ENCODE measurements at places on chromosomes 11 and 22.

DNA sequence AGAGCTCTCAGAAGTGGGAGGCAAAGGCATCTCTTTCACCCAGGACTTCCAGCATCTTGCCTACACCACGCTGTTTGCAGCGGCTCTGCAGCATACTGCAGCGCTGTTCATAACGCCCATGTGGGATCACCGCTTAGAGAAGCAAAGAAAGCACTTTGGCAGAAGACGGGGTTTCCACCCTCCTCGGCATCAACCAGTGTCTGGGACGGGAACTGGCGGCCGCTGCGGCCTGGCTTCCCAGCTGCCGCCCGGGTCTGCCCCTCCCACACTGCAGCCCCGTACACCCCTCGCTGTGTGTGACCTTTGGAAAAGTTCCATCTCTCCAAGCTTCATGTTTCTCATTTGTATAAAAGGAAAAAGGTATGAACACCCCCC, 545 bp upstream of the TIRAP start:
- DNase-seq, result peak; percentile 58

DNA sequence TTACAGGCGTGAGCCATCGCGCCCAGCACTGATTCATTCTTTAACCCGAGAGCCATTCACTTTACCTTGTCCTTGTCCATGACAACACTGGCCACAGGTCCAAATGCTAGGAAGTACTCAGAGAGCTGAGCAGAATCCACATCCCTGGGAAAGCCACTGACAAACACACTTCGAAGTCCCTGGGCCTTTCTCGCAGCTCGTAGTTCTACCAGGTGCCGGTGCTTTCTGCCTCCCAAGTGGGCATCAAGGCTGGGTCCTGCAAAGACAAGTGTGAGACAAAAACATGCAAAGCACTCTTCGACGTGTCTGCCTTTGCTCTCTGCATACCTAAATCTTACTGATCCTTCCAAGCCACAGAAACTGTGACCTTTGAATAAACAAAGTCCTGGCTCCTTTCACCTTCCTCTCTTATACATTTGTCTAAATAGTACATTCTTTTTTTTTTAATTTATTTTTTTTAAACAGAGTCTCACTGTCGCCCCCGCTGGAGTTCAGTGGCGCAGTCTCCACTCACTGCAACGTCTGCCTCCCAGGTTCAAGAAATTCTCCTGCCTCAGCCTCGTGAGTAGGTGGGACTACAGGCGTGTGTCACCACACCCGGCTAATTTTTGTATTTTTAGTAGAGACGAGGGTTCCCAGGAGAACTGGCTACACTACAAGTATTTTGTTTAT, 2.2 kb downstream of the TUT1 start:
- DNase-seq, result no peak

DNA sequence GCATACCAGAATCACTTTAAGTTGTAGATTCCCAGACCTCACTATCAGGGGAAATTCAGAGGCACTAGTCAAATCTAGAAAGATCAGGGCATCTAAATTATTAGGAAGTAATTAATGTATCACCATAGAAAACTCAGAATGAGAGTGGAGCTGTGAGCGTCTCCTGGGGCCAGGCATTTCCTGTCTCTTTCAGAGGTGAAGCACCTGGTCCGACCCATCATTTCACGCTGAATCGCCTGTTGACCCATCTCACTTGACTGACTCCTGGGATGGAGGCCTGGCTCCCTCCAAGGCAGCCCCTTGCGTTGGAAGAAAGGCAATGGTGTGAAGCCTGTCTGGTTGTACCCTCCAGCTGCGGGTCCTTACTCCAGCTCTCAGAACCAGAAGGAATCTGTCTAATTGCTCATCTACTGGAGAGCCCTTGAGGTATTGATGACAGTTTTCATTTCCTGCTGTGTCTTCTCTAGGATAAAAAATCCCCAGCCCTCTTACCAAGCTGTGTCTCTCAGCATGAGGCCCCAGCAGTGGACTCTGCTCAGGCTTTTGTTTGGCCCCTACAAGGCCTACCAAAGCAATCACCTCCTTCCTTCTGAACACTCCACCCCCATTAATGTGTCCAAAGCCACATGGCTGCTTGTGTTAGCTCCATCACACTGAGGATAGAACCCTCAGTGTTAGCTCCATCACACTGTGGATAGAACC, 93.2 kb upstream of the SYT13 start:
- DNase-seq, result no peak

- DNase-seq, result no peak
Measured at GRCh38 chr11:82899957-82900276, 313 bp downstream of the PRCP start.

DNA sequence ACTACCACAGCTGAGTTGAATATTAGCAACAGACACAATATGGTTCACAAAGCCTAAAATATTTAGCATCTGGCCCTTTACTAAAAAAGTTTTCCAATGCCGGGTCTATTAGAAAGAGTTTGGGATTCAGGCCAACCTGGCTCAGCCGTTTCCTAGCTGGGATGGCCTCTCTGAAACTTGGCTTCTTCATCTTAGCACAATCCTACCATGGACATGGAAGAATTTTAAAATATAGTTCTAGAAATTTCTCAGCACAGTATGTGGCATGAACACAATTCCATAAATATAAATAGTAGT, 103.8 kb downstream of the RRAS2 start:
- DNase-seq, result no peak

- DNase-seq, result no peak
Measured at GRCh38 chr11:68028802-68029545, 1.5 kb upstream of the NDUFS8 start.

DNA sequence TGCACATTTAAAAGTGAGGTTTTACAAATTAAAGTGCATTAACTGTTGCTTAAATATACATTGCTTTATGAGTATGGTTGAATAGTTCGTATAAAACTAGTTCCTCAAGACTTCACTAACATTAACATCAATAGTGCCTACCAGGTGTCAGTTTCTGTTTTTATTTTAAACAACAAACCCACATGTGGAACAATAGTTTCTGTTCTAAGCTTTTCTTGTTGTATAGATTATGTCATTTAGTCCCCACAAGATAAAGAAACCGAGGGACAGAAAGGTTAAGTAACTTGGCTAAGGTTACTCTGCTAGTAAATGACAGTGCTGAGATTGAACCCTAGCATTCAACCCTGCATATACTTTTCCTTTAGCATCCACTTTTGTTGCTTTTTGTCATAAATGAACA, 41.4 kb upstream of the ST14 start:
- DNase-seq, result no peak

GRCh38 chr11:75981546-75981945, 166.5 kb downstream of the UVRAG start:
- DNase-seq, result no peak

- no peak for DNase-seq
Measured at GRCh38 chr22:24310969-24311368, 40.3 kb downstream of the SPECC1L start.

DNA sequence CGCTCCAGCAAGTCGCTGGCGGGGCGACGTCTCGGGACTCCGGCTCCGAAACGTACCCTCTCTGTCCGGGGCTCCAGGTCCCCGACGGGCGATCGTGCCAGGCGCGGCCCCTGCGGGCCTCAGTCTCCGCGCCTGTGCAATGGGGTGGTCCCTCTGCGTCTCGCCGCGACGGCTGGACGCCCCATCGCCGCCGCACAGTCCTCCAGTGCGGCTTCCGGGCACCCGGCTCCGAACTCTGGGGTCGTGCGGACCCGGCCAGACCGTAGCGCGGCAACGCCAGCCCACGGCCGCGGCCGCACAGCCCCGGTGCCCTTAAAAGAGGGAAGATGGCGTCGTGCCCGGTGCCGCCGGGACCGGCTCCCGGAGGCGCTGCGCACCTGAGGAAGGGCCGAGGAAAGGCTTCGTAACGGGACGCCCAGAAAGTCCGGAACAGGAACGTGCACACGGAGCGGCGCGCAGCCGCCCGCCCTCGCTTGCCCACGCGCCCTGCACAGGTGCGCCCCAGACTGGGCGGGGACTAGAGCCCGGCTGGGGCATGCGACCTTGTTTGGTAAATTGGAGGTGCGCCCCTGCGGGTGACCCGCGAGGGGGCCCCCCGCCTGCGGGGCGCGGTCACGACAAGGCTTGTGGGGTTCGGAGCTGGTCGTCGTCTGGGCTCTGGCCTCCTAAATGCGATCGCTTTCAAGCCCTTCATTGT, 525 bp downstream of the BIK start:
- peak; percentile 52 for DNase-seq

GRCh38 chr22:19410941-19411689, 20.4 kb downstream of the HIRA start:
- DNase-seq, result no peak

DNA sequence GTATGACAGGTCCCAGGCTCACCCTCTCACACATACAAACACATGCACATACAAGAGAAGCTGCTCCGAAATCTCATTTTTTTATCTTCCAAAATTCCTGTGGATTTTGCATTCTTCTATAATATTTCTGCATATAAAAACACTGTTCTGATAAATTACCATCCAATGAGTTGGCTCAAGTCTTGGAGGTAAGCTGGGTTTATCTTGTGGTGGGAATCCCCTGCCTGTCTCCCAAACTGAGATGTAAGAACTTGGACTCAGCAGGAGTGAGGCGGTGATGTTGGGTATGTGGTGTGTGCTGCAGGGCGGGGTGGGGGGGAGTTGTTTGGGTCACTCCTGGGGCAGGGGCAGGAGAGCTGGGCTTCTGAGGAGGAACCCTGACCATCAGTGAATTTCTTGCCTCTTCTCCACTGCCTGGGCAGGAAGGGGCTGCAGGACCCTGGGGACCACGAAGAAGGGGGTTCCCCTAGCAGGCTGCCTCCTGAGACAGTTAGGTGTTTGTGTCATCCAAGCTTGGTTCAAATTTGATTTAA, 6.8 kb upstream of the P2RY6 start:
- DNase-seq, result no peak

GRCh38 chr11:69587454-69588090, 53.4 kb upstream of the CCND1 start:
- no peak for DNase-seq

GRCh38 chr11:96388891-96389719, 607 bp downstream of the CCDC82 start:
- DNase-seq, result no peak

GRCh38 chr11:126403658-126404057, 48.2 kb downstream of the ST3GAL4 start:
- no peak for DNase-seq

DNA sequence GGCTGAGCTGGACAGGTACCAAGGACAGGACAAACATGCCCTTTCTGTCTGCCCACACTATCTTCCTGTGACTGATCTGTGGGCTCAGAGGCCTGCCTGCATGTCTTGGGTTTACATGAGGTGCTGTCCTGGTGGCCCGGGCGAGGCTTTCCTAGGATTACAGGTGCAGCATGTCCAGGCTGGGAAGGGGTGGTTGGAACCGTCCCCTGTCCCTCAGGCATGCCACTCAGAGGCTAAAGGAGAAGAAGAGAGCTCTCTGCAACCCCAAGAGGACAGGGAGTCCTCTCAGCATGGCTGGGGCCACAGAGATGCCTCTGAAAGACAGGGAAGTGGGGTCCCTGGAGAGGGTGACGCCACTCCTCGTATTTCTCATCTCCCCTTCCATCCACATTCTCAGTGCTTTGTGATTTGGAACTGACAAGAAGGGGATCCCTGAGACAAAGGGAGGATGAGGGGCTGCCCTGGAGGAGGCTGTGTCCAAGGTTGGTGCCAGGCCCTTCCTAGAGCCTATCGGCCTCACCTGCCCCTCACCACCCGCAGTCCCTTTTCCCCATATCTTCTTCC, 64.6 kb upstream of the LMO1 start:
- DNase-seq, result no peak

GRCh38 chr11:31323145-31323544, 46.4 kb downstream of the DCDC1 start:
- DNase-seq, result no peak

- DNase-seq, result no peak
Measured at GRCh38 chr11:11419747-11420146, 66.7 kb upstream of the CSNK2A3 start.

DNA sequence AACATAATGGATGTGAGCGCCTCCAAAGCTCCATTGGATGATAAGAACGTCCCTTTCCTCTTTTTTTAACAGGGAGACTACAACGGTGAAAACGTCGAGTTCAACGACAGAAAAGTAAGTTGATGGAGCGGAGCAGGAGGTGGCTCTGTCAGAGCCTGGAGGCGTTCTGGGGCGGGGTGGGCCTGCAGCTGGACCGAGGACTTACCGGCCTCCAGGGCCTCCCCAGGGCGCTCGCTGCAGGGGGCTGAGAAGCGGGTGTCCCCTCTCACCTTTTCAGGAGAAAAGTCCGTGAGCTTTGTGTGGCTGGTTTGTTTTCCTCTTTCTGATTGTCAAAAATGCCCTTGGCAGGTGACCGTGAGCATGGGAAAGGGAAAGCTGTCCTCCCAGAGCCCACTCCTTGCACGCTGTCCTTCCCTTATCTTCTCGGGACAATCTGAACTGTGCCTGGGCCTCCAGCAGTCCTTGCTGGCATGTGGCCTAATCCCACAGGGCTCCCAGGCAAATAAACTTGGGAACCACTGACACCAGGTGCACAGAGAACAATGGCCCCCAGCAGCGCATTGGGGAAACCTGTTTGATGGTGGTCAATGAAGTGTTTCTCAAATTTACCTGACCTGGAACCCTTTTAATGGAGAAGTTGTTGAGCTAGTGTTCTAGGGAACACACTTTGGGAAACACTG, 38.4 kb downstream of the ANO1 start:
- no peak for DNase-seq

DNA sequence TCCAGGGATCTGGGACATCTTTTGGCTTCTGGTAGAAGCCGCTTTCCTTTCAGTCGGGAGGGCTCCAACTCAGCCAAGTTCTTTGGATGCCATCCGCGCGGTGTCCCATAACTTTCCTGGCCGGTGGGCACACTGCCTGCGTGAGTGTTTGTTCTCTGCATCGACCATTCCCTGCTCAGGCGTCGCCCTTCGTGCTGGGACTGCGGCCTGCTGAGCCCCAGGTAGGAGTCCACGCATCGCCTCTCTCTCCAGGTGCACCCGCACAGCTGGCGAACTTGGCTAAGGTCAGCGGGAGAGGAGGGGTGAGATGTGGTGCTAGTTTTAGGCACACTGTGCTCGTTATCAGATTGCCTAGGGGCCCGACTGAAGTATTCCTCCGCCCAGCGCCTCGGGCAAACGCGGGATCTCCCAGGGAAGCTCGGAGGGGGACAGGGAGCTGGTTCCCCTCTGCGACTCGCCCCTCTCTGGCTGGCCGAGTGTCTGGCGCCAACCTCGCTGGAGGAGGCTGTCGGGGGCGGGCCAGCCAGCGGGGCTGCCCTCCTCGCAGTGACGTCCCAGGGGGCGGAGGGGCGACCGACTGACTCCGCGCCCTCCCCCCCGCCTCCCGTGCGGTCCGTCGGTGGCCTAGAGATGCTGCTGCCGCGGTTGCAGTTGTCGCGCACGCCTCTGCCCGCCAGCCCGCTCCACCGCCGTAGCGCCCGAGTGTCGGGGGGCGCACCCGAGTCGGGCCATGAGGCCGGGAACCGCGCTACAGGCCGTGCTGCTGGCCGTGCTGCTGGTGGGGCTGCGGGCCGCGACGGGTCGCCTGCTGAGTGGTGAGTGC, at the start of gene LAYN:
LAYN (plus strand) TSS at position 607 of the 823 bp plus-strand sequence; CDS start at position 731, 124 bp downstream.
- DNase-seq, result no peak

- no peak for DNase-seq
Measured at GRCh38 chr11:44699497-44700408, 27.0 kb upstream of the TSPAN18 start.

DNA sequence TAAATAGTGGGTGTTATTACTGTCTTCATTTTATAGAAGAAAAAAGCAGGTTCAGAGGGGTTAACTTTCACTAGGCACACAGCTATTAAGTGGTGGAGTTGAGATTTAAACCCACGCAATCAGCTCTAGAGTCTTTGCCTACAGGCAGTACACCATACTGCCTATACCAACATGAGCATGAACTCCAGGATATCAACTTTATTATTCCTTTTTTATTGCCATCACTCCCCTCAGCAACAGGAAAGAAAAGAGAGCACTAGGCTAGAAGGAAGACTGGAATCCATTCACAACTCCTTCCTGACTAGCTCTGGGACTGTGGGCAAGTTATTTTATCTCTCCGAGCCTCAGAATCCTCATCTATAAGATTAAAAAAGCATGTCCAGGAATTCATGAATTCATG, 58.7 kb upstream of the FSHB start:
- DNase-seq, result no peak

Data from stimulated activated effector memory CD8-positive, alpha-beta T cell treated with anti-CD3 and anti-CD28 coated beads, Interleukin-12 subunit alpha, Interleukin-12 subunit beta, amount 100 ng/mL, for 72 hours (primary cell).